DMS79 treated with DMSO at 0.1 percent for 48 hours (cell line): ENCODE measurements at places on chromosomes 12 and 14.

DNA sequence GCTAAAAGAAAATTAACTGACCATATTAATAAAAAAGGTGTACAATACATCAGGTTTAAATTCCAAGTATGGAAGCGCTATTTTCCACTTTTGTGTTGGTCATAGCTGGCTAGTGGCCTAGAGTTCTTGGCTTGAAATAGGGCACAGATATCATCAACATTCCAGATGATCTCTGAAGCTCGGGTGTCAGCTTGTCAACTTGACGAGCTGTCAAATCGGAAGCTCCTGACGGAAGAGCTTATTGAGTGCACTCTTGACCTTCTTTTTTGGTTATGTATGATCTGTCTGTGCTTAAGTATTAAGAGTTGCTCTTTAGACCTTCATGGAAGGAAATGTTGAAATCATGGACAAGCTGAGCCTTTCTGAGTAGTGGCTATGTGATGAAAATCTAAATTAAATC is 177.9 kb downstream of the APAF1 start:
- no peak for DNase-seq

GRCh38 chr14:93104961-93105360 is 10.8 kb downstream of the ITPK1 start:
- no peak for DNase-seq

DNA sequence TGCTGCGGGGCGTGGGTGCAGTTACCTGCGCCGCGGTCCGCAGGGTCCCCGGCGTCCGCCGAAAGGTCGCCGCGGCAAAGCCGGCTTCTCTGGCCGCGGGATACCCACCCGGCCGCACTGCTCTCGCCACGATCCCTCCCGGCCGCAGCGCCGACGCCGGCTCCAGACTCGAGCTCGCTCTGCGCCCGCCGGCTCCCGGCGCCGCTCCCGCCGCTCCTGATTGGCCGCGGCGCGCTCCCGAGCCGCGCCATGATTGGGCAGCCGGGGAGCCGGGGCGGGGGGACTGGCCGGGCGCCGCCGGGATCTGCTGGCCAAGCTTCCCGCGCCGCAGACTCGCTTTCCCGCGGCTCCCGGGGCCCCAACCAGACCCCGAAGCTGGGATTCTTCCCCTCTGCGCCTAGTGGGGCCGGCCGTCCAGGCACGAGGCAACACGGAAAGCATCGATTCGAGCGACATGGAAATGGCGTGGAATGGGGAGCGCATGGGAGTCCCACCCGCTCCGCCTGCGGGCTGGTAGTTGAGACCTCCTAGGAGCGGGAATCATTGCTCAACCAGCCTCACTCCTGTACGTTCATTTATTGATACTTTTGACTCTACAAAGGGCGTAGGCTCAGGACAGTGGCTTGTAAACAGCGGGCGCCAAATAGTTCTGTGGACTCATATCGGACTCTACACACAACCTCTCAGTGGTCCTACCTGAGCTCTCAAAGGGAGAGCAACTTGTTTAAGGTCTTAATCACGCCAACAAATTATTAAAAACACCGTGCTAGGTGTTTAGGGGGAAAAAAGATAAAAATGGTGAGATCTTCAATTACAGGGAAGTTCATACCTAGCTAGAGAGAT is 36.4 kb upstream of the STON2 start:
- peak; percentile 83 for DNase-seq

DNA sequence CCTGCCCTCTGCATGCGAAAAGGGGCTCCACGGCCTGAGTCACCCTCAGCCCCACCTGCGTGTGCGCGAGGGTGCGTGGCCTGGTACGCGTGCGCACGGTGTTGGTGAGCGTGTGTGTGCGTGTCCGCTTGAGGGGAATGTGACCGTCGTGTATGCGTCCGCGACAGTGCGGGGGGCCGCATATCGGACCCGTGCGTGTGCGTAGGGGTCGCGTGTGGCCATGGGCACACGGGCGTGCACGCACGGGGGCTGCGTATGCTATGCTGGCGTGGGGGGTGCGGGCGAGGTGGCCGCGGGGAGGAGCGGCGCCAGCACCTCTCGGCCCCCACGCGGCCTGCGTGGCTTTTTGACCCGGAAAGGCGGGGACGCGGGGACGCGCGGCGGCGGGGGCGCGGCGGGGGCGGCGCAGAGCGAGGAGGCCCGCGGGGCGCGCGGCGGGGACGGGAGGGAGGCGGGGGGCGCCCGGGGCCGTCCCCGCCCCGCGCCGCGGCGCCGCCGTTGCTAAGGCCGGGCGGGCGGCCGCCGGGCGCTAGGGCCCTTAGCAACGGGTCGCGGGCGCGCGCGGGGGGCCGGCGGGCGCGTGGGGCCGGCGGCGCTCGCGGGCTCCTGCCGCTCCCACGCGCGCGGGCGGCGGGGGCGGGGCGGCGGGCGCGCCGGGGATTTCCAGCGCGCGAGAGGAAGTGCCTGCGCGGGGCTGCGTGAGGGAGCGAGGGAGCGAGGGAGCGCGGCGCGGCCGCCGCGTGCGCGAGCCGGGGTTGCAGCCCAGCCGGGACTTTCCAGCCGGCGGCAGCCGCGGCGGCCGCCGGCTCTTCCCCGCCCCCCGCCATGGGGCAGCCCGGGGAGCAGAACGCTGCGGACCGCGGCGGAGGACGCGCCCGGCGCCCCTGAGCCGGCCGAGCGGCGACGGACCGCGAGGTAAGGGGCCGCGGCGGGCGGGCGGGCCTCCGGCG is at the start of gene TRAF3:
TRAF3 (plus strand) TSS at position 689 of the 950 bp plus-strand sequence. CDS start 92,753 bp downstream, outside the sequence.
- DNase-seq: peak; percentile 41

GRCh38 chr12:14873440-14874185 is 12.0 kb downstream of the MGP start:
- no peak for DNase-seq

DNA sequence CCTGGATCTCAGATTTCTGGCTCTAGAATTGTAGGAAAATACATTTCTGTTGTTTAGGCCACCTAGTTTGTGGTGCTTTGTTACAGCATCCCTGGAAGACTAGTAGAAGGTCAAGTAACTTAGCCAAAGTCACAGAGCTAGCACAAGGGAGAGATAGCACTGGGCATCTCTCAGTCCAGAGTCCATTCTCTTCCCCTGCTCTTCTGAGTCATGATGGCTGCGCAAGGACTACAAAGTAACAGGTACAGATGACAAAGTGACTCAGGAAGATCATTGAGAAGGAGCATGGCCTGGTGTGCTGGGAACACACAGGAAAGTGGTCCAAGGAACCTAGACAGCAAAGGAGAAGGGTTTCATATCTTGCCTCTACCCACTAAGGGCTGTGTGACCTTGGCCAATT is 19.3 kb downstream of the SLC17A8 start:
- DNase-seq: no peak

DNA sequence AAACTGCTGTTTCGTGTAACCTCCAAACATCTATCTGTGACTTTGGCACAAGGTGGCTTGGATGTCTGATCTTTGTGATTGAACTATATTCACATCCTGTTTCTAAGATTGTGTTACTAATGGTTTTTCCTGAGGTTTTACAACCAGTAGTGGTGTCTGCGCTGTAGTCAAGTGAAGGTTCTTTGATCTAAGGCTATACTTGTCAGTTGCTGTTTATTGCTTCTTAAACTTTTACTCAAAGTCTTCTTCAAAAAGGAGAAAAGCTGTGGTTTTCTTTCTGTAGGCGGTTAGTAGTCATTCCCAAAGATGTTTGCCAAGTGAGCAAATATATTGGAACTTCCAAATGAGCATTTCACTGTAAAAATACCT is 12.3 kb upstream of the CALM1 start:
- DNase-seq: peak; percentile 75

GRCh38 chr14:103384450-103385151 is 614 bp upstream of the MARK3 start:
- no peak for DNase-seq

DNA sequence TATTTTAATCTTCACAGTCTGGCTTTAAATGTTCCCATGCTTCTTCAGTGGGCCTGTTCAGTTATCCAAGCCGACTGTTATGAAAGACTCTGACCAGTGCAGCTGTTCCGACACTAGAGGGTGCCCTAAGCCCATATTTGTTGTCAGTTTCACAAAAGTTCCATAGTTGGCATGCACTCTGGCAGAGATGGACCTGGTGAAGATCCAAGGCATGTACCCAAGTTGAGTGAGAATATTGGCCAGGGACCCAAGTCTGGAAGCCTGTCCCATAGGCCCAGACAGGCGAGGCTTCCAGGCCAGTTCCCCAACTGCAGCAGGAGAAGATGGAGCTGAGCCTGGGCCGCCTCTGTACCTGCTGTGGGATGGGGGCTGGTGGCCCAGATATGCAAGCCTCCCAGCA is 27.4 kb upstream of the GUCY2C start:
- DNase-seq: no peak

- no peak for DNase-seq
These were observed 35.9 kb downstream of the ADIPOR2 start for GRCh38 chr12:1726753-1727152.

DNA sequence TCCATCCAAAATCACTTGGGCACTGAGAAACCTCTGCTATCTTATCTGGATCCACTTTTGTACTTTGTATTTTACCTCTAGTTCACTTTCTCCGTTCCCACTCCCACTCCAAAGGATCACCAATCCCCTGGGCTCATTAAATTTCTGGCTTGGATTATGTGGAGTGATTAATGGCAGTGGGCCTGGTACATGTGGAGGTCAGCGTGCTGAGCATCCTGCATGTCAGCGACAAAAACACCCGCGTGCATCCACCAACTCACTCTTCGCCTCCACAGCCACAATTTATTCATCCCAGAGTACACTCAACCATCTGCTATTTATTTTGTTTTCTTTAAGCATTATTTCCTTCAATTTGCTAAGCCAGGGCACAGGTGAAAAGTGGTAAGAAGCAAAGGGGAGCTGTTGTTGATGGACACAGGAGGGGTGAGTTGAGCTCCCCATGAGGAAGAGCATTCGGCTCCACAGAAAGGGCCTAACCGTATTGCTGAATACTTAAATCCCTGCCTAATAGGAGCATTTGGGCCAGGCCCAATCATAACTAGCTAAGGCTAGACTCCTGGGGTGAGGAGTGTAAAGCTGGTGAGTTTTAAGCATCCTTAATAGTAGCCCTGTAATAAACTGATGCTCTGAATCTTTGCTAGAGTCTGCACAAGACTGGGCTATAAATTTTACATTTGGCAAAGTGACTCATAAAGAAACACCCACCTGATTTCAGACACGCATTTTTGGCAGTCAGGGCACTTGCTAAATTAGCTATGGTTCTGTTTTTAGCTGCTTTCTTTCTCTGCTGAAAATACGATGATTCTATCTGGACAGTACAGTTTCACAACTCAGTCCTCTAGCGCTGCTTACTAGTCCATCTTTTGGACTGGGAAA is 137.8 kb downstream of the SLC25A21 start:
- no peak for DNase-seq

GRCh38 chr14:44589180-44589579 is 82.1 kb upstream of the FSCB start:
- peak; percentile 47 for DNase-seq

- no peak for DNase-seq
These were observed 12.8 kb upstream of the ATP2B1 start for GRCh38 chr12:89721291-89721987.

- DNase-seq: no peak
These were observed 5.0 kb downstream of the HDAC7 start for GRCh38 chr12:47814539-47815170.

- no peak for DNase-seq
These were observed 64.5 kb downstream of the TMTC3 start for GRCh38 chr12:88206601-88207000.

DNA sequence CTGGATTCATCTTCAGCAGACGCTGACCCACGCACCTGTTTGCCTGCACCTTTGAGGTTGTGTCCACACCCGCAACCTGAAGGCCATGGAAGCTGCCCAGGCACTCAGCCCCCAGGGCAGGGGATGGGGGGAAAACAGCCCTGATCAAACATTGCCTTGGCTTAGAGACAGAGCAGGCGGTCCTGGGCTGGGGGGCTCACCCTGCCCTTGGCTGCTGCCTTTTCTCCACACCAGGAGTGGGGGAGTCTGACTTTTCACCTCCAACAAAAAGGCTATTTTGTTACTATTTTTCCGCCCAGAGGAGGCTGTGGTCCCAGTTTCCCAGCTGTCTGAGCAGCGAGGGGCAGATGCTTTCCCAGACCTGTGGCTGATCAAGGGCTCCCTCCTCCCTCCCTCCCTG is 24.2 kb downstream of the BCL11B start:
- no peak for DNase-seq
